ENCODE measurements at places on chromosomes 12 and 14.

GRCh38 chr12:26017484-26018211 is 59.2 kb downstream of the RASSF8 start:
- peak; percentile 45 for DNase-seq

GRCh38 chr12:110270125-110270962 is 10.7 kb upstream of the ATP2A2 start:
- peak; percentile 45 for DNase-seq

DNA sequence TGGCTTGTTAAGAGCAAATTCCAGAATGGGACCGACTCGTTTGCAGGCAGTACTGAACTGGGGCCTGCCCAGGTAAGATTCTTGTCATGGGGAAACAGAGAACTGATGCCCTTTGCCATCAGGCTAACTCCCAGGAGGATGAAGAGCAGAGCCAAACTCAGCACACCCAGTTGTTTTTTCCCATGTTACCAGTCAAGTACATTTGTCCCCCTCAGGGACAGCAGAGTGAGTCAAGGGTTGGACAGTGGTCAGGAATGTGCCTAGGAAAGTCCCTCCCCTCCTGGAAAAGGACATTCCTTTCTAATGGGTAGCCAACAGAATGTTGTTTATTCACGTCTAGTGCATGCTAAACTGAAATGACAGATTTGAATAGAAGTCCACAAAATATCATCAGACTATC is 1.6 kb downstream of the ART4 start:
- no peak for DNase-seq

- no peak for DNase-seq
These were observed 10.9 kb downstream of the SLC38A2 start for GRCh38 chr12:46361667-46362034.

DNA sequence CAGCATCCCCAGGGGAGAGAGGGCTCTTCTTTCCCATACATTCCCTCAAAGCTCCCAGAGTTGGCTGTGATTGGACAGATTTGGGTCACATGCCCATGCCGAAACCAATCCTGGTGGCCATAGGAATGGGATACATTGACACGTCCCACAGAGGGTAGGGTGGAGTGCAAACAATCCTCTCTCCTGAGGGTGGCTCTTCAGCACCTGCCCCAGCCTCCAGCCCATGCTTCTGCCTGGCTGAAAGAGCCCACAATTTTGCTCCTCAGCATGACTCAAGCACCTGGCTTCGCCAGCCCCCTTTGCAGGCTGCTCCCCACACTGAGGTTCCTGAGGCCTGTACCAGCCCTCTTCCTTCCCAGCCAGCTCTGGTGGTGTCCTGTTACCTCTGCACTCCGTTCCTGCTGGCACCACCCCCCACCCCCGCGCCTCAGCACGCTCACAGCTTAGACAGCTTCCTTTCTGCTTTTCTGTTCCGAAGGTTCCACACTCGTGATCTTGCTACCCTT is 71.7 kb downstream of the CCDC92 start:
- no peak for DNase-seq

- DNase-seq = peak; percentile 66
These were observed at the start of gene PRKD1 for GRCh38 chr14:29927376-29928116. Gene PRKD1 (minus strand): TSS chr14:29927847.

Measured in HEK293T (cell line).